Stomach (tissue), 19 donors: ENCODE measurements at places on chromosomes 7 and 10. TPM values are rescaled to one million over a fixed set of nuclear protein-coding genes. Genes with fewer than 3 reads are reported as not detected.

The EPO gene
- not detected for total RNA-seq

The PHYHIPL gene
- total RNA-seq, result not detected

DNA sequence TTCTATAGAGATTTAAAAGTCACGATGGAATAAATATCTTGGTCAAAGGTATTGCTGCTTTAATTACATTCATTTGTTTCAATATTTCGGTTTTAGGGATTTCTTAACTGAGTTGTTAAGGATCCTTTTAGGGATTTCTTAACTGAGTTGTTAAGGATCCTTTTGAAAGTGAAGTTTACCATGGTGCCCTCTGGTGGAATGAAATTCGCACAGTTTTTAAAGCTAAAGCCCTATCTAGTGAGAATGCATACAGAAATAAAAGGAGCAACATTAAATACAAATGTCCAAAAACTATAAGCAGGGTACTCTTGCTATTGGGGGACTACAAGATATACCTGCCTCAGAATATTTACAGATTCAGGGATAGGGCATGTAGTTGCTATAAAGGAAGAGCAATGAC, 193.7 kb downstream of the RNLS start:
- no peak for DNase-seq

The BLNK gene
- total RNA-seq, result 38.5 TPM

The MMP21 gene
- not detected for total RNA-seq

The NUPR2 gene
- 9.5 TPM for total RNA-seq
